ENCODE measurements at places on chromosomes 13 and 19. TPM values are rescaled to one million over a fixed set of nuclear protein-coding genes. Genes with fewer than 3 reads are reported as not detected.

The OR10H1 gene
- not detected for total RNA-seq

The FXYD7 gene
- total RNA-seq: not detected

The NBEA gene
- 1.2 TPM for total RNA-seq

The IGFLR1 gene
- total RNA-seq: 14.1 TPM

The TUBA3C gene
- not detected for total RNA-seq

The CFAP97D2 gene
- 0.10 TPM for total RNA-seq

The VSTM1 gene
- not detected for total RNA-seq

The LRRC25 gene
- total RNA-seq: not detected

The CARS2 gene
- total RNA-seq: 51.6 TPM

The ZNF829 gene
- total RNA-seq: 1.4 TPM

The ZNF530 gene
- 7.9 TPM for total RNA-seq

The FBXW9 gene
- 12.2 TPM for total RNA-seq

The GPR4 gene
- total RNA-seq: 26.0 TPM

The ATP4B gene
- not detected for total RNA-seq

The RGS9BP gene
- 0.20 TPM for total RNA-seq

The CPAMD8 gene
- total RNA-seq: 0.80 TPM

The FFAR1 gene
- not detected for total RNA-seq

The PLK5 gene
- not detected for total RNA-seq

The ATP4A gene
- total RNA-seq: not detected

The IL17D gene
- total RNA-seq: 2.3 TPM

The LNX2 gene
- 5.7 TPM for total RNA-seq
